Activated CD4-positive, alpha-beta T cell treated with anti-CD3 and anti-CD28 coated beads, Interleukin-2, amount 50 U/mL, for 4 hours (primary cell): ENCODE measurements at places on chromosomes 3 and 15.

DNA sequence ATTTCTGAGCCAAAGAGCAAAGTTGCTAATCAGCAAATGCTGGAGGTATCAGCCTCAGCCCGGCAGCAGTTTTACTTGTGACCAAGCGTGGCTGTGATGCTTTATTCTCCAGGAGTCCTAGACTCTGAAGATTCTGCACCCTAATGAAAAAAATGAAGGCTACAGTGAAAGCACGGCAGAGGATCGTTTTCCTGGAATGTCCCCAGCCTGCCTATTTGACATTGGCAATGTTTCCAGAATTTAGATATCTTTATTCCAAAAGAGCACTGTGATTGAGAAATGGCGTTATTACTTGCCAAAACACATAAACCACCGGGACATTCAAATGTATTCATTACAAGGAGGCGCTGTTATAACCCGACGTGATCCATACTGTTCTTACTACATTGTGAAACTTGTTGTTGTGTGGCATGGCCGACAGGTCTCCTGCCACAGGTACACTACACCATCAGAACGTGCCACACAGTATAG, 263.8 kb downstream of the SLCO3A1 start:
- no peak for DNase-seq

- no peak for DNase-seq
Measured at GRCh38 chr3:159356606-159357005, 554.8 kb downstream of the MFSD1 start.

DNA sequence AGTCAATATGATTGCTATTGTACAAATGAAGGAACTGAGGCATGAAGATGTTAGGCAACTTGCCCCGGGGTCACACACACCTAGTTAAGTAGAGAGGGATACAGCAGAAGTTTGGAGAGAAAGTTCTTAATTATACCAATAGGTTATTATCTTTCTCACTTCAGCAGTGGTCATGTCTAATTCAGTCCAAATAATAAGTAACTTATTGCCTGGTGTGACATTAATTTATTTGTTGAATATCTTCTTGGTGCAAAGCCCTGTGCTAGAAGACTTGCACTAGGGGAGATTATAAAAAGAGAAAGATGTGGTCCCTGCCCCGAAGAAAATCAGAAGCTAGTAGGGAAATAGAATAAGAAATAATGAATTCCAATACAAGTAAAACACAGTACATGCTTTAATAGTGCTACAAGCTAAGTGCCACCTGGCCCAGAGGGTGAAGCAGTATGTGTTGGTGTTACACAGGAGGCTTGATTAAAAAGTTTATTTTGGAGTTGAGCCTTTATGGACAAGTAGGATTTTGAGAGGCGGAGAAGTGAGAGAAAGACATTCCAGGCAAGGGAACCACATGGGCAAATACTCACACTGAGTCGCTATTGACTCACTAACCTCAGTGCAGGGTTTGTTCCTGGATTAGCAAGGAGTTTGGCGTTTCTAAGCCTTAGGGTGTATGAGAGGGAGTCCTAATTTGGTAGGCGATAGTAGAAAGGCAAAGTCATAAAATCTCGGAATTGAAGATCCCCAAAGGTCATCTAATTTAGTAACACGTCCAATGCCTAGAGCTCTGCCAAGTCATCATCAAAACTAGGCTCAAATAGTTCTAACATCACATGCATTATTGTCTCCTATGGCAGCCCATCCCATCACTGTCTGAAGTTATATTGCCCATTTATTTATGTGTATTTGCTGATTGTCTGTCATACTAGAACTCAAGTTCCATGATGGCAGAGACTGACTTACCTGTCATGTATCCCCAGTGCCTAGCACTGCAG, 19.2 kb upstream of the GSK3B start:
- no peak for DNase-seq

DNA sequence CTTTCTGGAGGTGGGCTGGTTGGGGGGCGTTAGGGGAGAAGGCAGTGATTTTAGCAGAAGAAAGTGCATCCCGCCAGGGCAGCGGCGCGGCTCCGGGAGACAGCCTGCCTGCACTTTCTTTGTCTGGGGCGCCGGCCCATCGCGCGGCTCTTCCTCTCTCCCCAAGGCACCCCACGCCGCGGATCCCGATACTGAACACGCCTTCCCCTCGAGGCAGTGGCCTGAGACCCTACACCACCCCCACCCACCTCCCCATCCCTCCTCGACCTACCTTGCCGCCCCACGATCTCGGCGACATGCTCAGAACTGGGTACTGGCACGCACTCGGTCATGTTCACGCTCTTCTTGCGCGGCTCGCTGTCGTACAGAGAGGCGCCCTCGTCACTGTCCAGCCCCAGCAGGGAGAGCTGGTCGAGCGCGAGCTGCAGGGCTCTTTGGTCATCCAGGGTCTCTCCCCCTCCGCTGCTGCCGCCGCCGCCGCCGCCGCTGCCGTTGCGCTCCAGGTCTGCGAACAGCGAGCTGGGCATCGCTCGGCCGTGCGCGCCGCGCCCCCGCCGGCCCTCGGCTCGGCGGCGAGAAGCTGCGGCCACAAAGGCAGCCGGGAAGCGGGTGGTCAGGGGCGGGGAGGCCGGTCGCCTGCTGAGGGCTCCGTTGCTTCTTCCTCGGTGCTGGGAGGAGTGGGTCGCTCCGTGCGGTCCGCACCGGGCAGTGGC, 483 bp downstream of the MEX3B start:
- peak; percentile 5 for DNase-seq

- no peak for DNase-seq
Measured at GRCh38 chr3:138062626-138063025, 52.7 kb downstream of the CLDN18 start.

- DNase-seq: no peak
Measured at GRCh38 chr15:73254598-73254997, 114.2 kb downstream of the HCN4 start.

- no peak for DNase-seq
Measured at GRCh38 chr15:88225461-88225860, 31.1 kb downstream of the NTRK3 start.
